ENCODE measurements at places on chromosomes 1 and 21.
A peak's percentile ranks its signal among the peaks of the same experiment; 100 is the strongest.

GRCh38 chr21:29647353-29647781 is 292.4 kb downstream of the GRIK1 start:
- no peak for DNase-seq

DNA sequence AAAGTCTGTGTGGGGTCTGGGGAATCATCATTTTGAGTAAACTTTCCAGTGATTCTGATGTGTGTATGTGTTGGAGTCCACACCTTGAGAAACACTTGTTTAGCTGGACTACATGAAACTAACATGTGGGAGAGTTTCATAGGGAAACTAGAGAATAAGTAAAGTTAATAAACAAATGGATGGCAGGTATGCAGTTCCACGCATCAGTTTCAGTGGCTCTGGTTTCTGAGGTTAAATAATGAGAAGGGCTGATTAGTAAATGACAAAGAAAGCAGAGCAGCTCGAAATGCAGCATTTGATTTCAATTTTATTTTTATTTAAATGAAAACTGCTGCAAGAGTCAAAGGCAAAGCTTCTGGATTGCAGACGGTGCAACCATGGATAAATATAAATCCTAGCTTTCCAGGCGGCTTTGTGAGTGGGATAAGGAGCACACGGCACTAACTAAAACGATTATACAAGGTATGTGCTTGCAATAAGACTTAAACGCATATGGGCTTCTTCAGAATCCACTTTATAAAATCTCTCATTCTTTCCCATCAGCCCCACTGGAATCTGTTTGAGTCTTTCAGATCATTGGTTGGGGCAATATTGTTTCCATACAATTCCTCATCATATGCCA is 310.7 kb downstream of the PLPP3 start:
- no peak for DNase-seq

GRCh38 chr1:21289700-21290545 is at the start of gene ECE1:
TSS of gene ECE1 (minus strand) at chr1:21290463. CDS start at chr1:21290414, 49 bp downstream.
- peak; percentile 12 for DNase-seq

GRCh38 chr1:171772312-171772711 is 9.1 kb upstream of the METTL13 start:
- DNase-seq = no peak

GRCh38 chr21:20852866-20853265 is 145.3 kb upstream of the NCAM2 start:
- no peak for DNase-seq

DNA sequence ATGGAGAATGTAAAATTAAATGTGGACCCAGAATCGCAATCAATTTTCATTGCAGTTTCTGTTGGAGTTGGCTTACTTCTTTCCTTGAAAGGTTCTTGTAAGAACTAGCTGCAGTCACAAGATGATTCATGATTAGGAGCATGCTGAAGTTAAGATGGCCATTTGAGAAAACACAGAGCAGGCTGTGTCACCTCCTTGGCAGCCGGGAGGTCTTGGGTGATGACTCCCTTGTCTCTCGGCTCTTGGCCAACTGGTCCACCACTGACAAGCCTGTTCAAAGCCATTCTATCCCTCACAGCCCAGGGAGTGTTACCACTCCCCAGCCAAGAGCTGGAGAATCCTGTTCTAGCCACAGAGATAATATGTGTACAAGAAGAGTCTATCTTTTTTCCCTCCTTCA is 40.6 kb downstream of the OPTC start:
- DNase-seq = no peak

GRCh38 chr1:209751627-209752231 is 4.1 kb upstream of the TRAF3IP3 start:
- no peak for DNase-seq

GRCh38 chr1:20726118-20726911 is 6.2 kb downstream of the SH2D5 start:
- DNase-seq = no peak

DNA sequence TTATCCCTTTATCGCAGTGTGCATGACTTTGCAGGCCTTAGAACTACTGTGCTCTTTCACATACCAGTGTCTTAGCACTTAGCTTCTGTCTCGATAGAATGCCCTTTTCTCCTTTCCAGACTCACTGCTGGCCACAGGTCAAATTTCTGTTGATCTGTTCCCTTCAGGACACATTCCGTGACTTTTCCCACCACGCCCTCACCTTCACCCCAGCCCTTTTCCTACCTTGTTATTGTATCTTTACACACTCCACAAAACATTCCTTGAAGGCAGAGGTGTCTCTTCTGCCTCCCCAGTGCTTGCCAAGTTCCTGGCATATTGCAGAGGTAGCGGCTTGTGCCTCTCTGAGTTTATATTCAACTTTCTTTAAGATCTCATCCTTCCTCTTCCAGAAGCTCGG is 3.7 kb upstream of the IGSF9 start:
- no peak for DNase-seq

DNA sequence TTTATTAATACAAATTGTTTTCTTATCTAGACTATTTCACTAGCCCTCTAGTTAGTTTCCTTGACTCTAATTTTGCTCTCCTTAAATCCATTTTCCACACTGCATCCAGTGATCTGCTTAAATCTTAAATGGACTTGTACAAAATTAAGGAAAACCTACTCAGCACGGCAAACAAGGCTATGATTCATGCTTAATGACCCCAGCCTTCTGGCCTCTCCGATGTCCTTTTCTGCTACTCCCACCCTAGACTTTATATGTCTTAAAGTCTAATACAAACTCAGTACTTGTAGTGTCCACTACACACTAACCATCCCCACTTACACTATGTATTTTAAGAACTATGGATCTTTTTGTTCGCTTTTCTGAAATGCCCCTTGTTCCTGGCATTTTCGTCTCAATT is 2.2 kb downstream of the TMED5 start:
- no peak for DNase-seq

DNA sequence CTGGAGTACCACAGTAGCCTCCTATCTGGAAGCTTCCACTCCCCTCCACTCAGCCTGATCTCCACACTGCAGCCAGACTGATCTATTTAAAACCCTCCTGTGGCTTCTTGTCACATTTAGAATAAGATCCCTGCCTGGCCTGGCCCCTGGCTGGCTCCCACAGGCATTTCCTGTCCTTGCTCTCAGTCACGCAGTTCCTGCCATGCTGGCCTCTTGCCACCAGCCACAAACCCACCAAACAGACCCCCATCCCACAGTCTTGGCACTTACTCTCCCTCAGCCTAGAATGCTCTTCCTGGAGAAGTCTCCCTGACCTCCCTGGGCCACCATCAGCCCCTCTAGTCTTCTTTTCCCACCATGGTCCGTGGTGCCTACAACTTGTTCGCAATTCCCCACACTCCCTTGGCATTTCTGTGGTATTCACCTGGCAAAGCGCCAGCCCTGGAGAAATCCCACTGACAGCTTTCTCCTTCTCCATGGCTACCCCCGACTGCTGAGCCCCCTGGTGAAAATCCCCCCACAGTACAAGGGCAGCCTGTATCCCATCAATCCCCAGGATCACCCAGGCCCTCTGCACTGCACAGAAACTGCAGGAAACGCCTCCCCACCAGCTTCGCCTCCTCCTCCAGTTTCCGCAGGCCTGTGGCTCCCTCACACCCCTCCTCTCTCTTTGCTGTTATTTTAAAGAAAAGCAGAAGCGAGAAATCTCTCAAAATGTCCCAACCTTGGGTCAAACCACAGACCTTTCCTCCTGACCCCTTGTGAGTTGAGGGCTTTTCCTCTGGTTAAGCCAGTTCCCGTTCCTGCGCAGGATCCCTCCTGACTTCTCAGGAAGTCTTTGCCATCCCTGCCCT is 94.5 kb downstream of the SYT2 start:
- no peak for DNase-seq

DNA sequence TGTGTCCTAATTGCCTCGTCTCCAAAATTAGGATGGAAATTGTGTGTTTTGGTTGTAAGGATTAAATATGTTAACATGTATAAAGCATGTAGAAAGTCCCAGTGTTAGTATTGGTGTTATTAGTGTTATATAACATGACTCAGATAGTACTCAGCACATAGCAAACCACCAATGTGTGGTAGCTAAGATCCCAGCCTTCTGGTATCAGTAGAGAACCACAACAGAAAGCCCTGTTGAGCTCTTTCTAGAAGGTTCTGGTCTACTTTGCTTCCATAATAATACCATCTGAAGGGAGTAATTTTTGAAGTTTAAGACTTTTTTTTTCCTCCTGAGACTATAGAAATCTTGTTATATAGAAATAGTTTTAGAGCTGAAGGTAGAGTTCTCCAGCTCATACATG is 259.3 kb upstream of the SGIP1 start:
- DNase-seq = no peak

DNA sequence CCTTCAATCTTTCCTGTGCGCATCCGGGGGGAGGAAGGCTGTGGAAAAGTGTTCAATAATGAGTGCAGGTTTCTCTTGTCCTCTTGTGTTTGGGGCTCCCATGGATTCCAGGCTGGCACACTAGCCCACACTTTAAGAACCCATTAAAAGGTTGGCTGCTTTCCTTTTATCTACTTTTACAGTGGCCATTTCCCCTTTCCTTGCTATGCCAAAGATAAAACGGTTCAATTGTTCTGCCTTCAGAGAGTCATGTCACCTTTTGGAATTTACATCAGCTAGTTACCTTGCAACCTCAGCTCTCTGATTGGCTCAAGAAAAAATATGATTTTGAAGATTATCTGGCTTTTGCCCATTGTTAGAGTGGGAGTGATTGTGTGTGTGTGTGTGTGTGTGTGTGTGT is 182.3 kb downstream of the SDCCAG8 start:
- DNase-seq = no peak

GRCh38 chr1:93459126-93459525 is 11.2 kb downstream of the FNBP1L start:
- DNase-seq = no peak

DNA sequence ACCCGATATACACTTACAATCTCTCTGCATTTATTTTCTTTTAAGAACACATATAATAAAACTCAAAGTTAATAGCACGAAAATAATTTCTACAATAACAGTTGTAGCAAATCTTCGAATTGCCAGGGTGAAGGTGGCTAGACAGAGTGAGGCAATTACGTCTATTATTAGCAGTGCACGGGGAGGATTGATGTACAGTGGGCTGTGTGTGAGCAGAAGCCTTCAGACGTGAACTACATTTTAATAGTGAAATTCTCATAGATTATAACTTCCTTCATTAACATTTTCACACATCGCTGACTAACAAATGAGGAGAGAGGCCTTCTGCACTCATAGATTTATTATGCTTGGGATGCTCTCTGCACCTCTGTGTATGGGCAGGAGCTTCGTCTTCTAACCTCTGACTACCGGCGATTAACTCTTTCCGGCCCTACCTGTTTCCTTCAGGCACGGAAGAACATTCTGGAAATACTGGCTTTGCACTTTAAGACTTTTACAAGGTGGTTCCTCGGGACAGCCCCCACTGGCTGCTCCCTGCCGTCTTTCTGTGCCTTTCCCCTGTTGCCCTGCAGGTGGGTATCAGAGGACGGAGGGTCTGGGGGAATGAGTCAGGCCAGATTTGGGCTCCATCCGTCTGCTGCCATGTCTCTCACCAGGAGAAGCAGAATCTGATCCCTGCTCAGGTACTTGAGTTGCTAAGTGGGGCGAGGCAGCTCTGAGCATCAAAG is 200.5 kb downstream of the CAMTA1 start:
- no peak for DNase-seq

DNA sequence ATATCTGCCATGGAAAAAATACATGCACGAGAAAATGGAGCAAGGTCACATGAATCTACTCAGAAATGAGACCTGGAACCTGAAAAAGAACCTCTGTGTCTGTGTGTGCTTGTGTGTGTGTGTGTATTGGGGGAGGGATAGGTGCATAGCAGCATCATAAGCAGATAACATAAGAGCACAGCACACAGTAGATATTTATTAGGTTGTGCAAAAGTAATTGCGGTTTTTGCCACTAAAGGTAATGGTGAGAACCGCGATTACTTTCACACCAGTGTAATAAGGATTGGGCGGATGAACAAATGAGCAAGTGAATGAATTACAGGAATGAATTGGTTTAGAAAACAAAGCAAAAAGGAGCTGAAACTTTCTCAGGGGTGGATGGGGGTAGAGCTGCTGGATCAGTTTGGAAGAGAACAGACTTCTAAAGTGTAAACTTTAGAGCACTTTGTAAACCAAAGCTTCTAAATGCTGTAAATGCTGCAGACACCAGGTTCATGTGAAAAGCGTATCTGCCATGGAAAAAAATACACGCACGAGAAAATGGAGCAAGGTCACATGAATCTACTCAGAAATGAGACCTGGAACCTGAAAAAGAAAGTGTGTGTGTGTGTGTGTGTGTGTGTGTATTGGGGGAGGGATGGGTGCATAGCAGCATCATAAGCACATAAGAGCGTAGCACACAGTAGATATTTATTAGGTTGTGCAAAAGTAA is 156.9 kb downstream of the TOMM20 start:
- DNase-seq = no peak

- DNase-seq = no peak
Observed at GRCh38 chr1:31095985-31096384, 30.5 kb upstream of the PUM1 start.

DNA sequence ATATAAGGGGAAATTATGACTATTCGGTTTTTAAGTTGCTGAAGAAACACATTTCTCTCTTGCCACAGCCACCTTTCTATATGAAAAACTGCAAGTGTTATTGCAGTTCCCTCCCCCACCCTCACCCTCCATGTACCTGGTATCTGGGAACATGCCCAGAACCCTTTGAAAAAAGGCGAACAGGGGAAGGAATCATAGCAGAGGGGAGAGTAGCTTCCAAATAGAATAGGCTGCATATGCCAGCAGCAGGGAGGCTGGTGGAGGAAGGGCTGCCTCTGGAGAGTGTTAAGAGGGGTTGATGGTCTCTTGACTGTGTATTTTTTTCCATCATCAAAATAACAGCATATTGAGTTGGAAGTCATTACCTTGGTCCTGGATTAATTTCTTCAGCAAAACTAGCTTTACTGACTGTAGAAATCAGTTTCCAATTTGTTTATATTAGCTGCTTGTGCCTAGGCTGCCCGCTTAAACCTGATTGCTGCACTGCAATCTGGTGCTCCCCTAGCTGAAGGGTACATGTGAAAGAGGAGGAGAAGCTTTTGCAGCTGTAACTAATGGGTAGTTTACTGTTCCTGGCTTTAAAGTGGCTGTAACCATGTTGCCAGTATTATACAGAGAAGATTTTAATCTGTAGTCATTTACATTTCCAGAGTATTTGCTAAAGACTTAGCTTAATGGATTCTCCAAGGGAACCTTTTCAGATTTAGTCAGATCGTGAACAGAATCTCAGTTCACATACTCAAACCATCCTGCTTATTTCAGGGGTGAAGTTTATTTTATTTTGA is 22.7 kb downstream of the AHCYL1 start:
- DNase-seq = no peak

GRCh38 chr1:155649676-155650075 is 38.9 kb downstream of the YY1AP1 start:
- no peak for DNase-seq

DNA sequence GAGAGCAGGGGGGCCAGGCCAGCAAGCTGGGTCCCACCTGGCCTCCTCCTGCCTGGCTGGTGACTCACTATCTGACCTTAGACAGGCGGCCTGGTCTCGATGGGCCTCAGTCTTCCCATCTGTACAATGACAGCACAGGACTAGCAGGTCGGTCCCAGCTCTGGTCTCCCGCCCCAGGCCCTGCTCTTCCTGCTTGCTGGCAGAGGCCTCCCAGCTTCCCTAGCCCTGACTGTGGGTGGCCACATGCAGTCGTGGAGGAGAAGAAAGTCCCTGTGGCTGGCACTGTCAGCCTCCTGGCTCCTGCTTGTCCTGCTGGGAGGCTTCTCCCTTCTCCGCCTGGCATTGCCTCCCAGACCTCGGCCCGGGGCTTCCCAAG is 817 bp downstream of the EXTL1 start:
- DNase-seq = no peak

- no peak for DNase-seq
Observed at GRCh38 chr1:243244432-243244841, 10.6 kb downstream of the CEP170 start.
